ENCODE measurements at places on chromosomes 6 and 20. TPM values are rescaled to one million over a fixed set of nuclear protein-coding genes. Genes with fewer than 3 reads are reported as not detected.

The HSPA12B gene
- total RNA-seq, result not detected

The NKX2-2 gene
- not detected for total RNA-seq

The TBXT gene
- total RNA-seq, result not detected

The OPN5 gene
- total RNA-seq, result not detected

The SRMS gene
- not detected for total RNA-seq

The ROS1 gene
- total RNA-seq, result not detected

The PERP gene
- total RNA-seq, result 10.0 TPM

The VARS2 gene
- total RNA-seq, result 88.6 TPM

The FGD2 gene
- total RNA-seq, result 1.2 TPM

The MAFB gene
- 0.04 TPM for total RNA-seq

The NR2E1 gene
- not detected for total RNA-seq

The C20orf202 gene
- not detected for total RNA-seq

The EYA4 gene
- total RNA-seq, result not detected

The SLC17A1 gene
- not detected for total RNA-seq

Measured in activated CD8-positive, alpha-beta memory T cell treated with anti-CD3 and anti-CD28 coated beads for 36 hours (primary cell).